Activated CD4-positive, alpha-beta memory T cell treated with anti-CD3 and anti-CD28 coated beads, Interleukin-2, amount 10 ng/mL, durations not matched to agents 7 days and 5 days (primary cell): ENCODE measurements at places on chromosomes 2 and 18. TPM values are rescaled to one million over a fixed set of nuclear protein-coding genes. Genes with fewer than 3 reads are reported as not detected.

DNA sequence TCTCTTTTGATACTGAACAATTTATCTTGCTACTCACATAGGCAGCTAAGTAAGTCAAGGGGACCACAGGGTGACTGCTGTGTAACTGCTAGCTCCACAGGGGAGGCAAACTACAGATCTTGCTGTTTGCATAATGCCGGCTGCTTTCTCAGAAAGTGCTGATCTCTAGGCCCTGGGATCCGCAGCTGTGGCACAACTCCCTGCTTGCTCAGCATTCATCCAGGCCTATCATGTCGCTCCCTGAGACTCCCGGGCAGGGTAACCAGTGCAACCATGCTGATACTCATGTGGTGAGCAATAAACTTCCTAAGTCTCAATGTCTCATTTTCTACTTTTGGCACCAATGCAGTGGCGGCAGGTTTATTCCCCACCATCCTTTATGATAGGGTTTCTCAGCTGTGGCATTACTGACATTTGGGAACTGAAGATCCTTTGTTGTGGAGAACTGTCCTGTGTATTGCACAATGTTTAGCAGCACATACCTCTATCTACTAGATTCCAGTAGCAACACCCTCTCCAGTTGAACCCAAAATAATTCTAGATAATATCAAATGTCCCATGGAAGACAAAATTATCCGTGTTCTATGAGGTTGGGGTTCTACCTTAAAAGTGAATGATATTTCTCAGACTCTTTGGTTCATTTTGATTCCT is 1101.3 kb downstream of the LRP1B start:
- H3K27me3 ChIP-seq, result no peaks in the 10 kb centered on the region
- no peaks in the 10 kb centered on the region for H3K4me1 ChIP-seq
- no peaks in the 10 kb centered on the region for H3K36me3 ChIP-seq

DNA sequence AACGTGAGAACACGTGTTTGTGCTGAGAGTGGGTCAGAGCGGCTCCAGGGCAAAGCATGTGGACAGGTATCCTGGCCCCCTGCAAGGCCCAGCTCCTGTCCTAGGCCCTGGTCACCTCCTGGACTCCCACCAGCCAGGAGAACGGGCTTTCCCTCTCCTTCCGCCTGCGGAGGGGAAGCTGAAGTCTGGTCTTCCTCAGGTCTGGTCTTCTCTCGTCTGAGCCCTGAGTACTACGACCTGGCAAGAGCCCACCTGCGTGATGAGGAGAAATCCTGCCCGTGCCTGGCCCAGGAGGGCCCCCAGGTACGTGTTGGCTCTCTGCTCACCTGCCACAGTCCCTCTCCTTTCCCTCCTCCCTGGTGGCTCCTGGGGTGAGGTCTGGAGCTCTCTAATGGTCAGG is 963 bp downstream of the GNLY start:
- H3K27me3 ChIP-seq, result peaks cover 3% of the 10 kb centered on the region
- peak overlapping the region; percentile 31 for H3K4me3 ChIP-seq
- DNase-seq, result peak; percentile 13
- peaks cover 7% of the 10 kb centered on the region for H3K36me3 ChIP-seq
- H3K27ac ChIP-seq, result peak overlapping the region; percentile 70

- H3K36me3 ChIP-seq, result no peaks in the 10 kb centered on the region
- no peak for DNase-seq
- no peak overlapping the region for H3K4me3 ChIP-seq
- H3K27me3 ChIP-seq, result no peaks in the 10 kb centered on the region
These were observed 292.4 kb downstream of the SS18 start for GRCh38 chr18:25798046-25798445.

The RAD51AP2 gene
- total RNA-seq, result not detected

- no peaks in the 10 kb centered on the region for H3K36me3 ChIP-seq
- no peaks in the 10 kb centered on the region for H3K27me3 ChIP-seq
- H3K4me3 ChIP-seq, result no peak overlapping the region
- H3K27ac ChIP-seq, result no peak overlapping the region
- no peaks in the 10 kb centered on the region for H3K4me1 ChIP-seq
- no peak for DNase-seq
These were observed 986.3 kb upstream of the CELF4 start for GRCh38 chr18:38551881-38552280.

The DCDC2C gene
- total RNA-seq, result not detected

GRCh38 chr2:239654266-239654665 is 253.4 kb upstream of the HDAC4 start:
- H3K4me1 ChIP-seq, result no peaks in the 10 kb centered on the region
- no peak overlapping the region for H3K4me3 ChIP-seq
- peaks cover 29% of the 10 kb centered on the region for H3K27me3 ChIP-seq
- no peak for DNase-seq

- H3K4me3 ChIP-seq, result no peak overlapping the region
- no peak overlapping the region for H3K27ac ChIP-seq
- peaks cover 22% of the 10 kb centered on the region for H3K27me3 ChIP-seq
- DNase-seq, result no peak
- no peaks in the 10 kb centered on the region for H3K36me3 ChIP-seq
These were observed 20.9 kb downstream of the ITM2C start for GRCh38 chr2:230885463-230886130.

DNA sequence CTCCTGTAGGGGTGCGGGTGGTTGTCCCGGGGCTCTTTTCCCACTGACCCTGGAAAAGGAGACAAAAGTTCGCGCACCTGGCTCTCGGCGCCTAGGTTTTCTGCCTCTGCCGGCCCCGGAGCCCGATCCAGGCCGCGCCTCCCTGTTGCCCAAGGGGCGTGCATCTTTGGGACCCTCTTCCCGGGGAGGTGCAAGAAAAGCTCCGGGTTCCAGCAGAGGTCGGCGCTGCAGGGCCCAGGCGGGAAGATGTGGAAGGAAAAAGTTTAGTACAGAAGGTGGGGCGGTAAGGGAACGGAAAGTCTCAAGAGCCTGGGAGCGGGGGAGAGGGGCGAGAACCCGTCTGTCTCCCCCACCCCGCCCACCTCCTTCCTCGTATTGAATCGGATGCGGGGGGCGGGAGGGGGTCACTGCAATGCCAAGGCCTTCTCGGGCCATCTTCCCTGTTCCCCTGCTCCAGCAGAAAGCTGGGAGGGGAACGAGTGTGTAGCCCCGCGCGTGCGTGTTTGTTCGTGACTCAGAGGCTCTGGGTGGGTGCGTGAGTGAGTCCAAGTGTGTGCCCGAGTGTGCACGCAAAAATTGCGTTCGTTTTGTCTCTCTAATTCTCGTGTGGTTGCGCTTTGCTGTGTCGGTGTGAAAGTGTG is 6.3 kb upstream of the EN1 start:
- DNase-seq, result no peak
- H3K27me3 ChIP-seq, result peaks cover 86% of the 10 kb centered on the region
- H3K27ac ChIP-seq, result no peak overlapping the region
- peaks cover 10% of the 10 kb centered on the region for H3K4me1 ChIP-seq

The NAT8 gene
- not detected for total RNA-seq

DNA sequence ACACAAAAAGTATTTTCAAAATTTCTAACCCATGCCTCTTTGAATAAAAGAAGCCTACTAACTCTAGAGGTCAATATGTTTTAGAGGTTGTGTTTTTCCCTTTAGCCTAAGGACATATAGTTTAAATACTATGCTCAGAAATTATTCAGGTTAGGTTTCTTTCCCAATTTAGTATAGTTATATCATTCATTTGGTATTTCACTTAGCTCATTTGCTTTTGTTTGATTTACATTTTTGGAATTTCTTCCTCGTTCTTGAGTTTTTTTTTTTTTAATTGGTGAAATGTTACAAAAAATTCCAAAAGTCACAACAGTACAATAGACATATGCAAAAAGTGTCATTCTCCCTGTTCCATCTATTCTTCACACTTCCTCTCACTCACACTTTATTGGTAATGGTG is 371.3 kb upstream of the TNP1 start:
- peaks cover 15% of the 10 kb centered on the region for H3K27me3 ChIP-seq
- H3K4me3 ChIP-seq, result no peak overlapping the region
- no peak for DNase-seq

DNA sequence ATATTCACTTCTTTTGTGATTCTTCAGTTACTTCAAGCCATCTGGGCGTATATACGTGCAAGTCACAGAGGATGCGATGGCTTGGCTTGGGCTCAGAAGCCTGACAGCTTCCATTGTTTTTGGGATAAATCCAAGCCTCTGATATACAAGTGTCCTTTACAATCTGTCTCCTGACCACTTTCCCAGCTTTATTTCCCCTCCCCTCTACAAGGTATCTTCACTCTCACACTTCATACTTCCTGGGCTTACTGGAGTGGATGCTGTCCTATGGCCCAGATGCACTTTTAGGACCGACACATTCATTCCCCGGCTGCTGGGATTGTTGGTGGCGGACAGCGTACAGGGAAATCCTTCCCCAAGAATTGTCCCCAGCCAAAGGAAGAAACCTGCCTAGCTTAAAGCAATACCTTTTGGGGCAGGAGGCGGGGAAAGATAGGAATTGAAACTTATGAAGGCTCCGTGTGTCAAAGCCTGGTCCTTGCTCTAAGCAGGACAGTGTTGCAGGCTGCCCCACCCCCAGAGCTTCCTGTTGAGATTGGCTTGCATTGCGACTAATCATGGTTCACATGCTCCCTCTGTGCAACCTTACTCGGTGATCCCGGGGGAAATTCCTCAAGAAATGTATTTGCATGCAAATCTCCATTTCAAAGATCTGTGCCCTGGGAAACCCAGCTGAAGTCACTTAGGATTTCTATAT is 802.9 kb upstream of the ID2 start:
- no peak for DNase-seq
- H3K36me3 ChIP-seq, result no peaks in the 10 kb centered on the region
- H3K4me3 ChIP-seq, result no peak overlapping the region
- H3K4me1 ChIP-seq, result no peaks in the 10 kb centered on the region

- no peak overlapping the region for H3K27ac ChIP-seq
- peaks cover 7% of the 10 kb centered on the region for H3K27me3 ChIP-seq
- H3K4me1 ChIP-seq, result peaks cover 16% of the 10 kb centered on the region
- no peak for DNase-seq
These were observed 38.3 kb upstream of the RAPGEF4 start for GRCh38 chr2:172697296-172697695.

The SCN7A gene
- not detected for total RNA-seq

The ZNF396 gene
- total RNA-seq, result 0.95 TPM

The LONRF2 gene
- 0.10 TPM for total RNA-seq

The PTRHD1 gene
- total RNA-seq, result 25.5 TPM

The GALNT3 gene
- 27.7 TPM for total RNA-seq

GRCh38 chr2:3132966-3133365 is 244.7 kb downstream of the EIPR1 start:
- H3K36me3 ChIP-seq, result no peaks in the 10 kb centered on the region
- no peak for DNase-seq
- no peak overlapping the region for H3K27ac ChIP-seq
- no peaks in the 10 kb centered on the region for H3K4me1 ChIP-seq
- H3K27me3 ChIP-seq, result no peaks in the 10 kb centered on the region

- H3K36me3 ChIP-seq, result no peaks in the 10 kb centered on the region
- H3K27me3 ChIP-seq, result peaks cover 38% of the 10 kb centered on the region
- H3K27ac ChIP-seq, result no peak overlapping the region
- no peak overlapping the region for H3K4me3 ChIP-seq
These were observed 277.6 kb downstream of the PHLPP1 start for GRCh38 chr18:62992877-62993365.

The MDH1B gene
- total RNA-seq, result 0.08 TPM

DNA sequence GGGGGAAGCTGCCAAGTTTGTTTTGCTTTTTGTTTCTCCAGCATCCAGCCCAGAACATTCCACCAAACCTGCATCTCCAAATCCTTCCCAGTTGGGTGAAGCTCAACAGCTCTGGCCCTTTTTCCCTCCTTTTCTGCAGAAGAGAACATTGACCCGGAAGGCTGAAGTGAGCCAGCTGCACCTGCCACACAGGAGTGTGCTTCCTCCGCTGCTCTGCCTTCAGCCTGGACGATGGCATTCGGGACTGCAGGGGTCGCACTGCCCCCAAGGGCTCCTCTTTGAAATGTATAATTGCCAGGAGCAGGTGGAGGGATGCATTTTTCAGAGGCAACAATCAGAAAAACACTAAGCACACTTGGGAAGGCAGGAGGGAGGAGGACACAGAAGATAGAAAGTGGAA is 41.8 kb downstream of the ST8SIA5 start:
- DNase-seq, result no peak
- no peaks in the 10 kb centered on the region for H3K36me3 ChIP-seq
- H3K27ac ChIP-seq, result no peak overlapping the region
- peaks cover 5% of the 10 kb centered on the region for H3K27me3 ChIP-seq

- peaks cover 34% of the 10 kb centered on the region for H3K36me3 ChIP-seq
- H3K4me3 ChIP-seq, result no peak overlapping the region
- no peak for DNase-seq
- H3K4me1 ChIP-seq, result peaks cover 12% of the 10 kb centered on the region
These were observed 133.7 kb downstream of the HAUS1 start for GRCh38 chr18:46237891-46238290.

DNA sequence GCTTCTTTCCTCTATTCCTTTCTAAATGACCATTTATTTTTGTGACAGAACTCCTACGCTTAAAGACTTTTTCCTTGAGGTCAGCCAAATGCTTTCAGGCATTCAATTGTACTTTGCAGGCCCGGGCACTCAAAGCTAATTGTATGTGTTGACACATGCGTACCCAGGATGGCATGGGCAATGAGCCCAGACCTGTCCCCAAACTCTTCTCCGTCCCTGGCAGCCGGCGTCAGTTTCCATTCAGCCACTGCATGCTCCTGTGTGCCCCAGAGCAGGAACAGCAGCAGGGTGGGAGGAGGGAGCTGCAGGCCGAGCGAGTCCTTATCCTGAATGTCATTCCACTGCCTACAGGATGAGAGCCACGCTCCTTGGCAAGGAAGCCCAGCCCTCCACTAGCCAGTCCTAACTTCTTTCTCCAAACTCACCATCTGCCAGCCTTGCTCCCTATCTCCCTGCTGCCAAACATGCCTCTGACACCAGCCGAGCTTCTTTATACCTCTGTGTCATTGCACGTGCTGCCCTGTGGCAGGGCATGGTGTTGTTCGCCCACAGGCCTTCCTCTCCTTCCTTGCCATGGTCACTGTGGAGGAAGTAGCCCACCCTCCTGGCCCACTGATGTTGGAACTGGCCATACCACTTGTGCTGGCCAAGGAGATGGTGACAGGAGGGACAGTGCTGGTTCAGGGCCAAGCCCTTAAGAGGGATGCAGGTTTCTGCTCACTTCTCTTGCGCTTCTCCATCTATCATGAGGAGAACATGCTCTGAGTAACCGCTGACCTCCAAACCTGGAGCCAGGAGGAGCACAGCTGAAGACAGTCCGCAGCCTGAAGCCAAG is 116.9 kb upstream of the FHL2 start:
- H3K4me3 ChIP-seq, result no peak overlapping the region
- no peak for DNase-seq
- H3K27me3 ChIP-seq, result peaks cover 34% of the 10 kb centered on the region
- H3K27ac ChIP-seq, result no peak overlapping the region

- no peak for DNase-seq
- H3K4me3 ChIP-seq, result no peak overlapping the region
- H3K36me3 ChIP-seq, result no peaks in the 10 kb centered on the region
- H3K4me1 ChIP-seq, result peaks cover 2% of the 10 kb centered on the region
- H3K27me3 ChIP-seq, result no peaks in the 10 kb centered on the region
These were observed 20.5 kb upstream of the SLC40A1 start for GRCh38 chr2:189601043-189601442.

The EFHD1 gene
- 2.0 TPM for total RNA-seq

The HYCC2 gene
- 27.9 TPM for total RNA-seq
